Calu3 (cell line): ENCODE measurements at places on chromosomes 12 and 14. TPM values are rescaled to one million over a fixed set of nuclear protein-coding genes. Genes with fewer than 3 reads are reported as not detected.

DNA sequence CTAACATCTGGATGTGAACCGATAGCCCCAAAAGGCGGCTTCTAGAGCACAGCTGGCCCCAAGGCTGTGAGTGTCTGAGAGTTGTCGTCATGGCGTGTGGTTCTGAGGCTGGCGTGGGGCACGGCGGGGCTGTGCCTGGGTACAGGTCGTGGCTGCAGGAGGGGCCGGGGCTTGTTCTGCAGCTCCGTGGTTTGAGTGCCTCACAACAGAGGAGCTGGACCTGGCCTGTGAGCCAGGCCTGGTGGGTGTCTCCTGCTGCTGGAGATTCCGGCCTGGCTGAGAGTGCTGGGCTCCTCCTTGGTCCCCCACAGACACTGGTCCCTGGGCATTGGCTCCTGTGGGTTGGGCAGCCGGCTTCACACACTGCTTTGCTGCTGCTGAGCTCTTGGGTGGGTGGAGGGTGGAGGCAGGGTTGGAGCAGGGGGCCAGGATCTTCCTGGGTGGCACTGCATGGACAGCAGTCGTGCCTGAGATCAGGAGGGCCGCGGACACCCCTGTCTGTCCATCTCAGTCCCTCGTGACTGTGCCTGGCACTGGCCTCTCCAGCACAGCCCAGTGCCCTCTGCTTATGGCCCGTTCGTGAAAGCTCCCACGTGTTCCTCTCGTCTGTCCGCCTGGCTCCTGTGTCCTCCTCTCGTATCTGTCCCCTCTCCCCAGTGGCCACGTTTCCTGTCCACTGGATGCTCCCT lies 31.8 kb upstream of the TEX22 start:
- no peak for DNase-seq

The SOCS2 gene
- 4.2 and 4.6 TPM in 2 replicates for total RNA-seq

The OR6C2 gene
- not detected in 2 replicates for total RNA-seq

GRCh38 chr12:99066726-99067125 lies 421.6 kb downstream of the APAF1 start:
- no peak for DNase-seq

DNA sequence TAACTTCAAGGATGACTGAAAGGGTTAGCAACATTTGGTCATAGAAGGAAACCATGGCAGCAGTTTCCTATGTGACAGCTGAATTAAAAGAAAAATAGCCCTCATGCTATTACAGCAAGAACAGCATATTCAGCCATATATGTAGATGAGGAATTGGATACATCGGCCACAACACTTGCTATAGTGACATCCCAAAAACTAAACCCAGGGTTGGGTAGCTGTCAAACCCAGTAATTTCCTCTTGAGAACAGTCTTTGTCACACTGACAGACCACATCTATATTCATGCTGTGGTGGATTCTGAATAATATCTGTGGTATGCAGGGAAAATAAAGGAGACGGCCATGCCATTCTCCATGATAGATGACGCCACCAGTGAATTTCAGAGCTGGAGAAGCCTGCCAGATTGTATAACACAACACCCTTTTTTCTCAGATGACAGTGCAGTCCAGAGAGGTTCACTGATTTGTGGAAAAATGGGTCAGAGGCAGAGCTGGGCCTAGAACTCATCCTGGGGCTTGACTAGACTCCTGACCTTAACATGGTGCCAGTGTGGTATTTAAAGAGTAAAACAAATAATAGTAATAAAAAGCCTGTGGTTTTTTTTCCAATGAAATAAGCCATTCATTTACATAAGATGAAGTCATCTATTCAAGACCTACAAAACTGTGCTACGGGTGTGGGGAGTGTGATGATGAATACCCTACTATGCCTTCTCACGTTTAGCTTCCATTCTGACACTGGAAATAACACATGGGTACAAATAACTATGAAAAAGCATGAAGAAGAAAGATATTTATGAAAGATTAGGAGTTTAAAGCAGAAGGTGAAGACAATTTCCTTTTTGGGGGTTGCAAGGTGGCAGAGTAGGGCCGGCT lies 32.3 kb downstream of the EFCAB11 start:
- no peak for DNase-seq

DNA sequence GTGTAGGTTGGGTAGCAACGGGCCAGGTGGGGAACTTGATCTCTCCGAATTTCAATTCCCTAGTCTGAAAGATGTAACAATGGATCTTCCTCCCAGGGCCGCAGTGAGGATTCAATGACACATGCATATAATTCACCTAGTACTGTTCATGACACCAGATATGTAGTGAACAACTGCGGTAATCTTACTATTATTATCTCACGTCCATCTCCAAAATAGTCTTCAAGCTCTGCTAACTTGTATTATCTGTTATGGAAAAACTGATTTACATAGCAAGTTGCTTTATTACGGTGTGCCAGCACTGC lies 26.4 kb downstream of the MOK start:
- DNase-seq = no peak

- DNase-seq = no peak
These were observed 39.8 kb upstream of the GPR68 start for GRCh38 chr14:91284146-91284790.

GRCh38 chr12:109817627-109818231 lies 15.5 kb downstream of the TRPV4 start:
- no peak for DNase-seq

GRCh38 chr12:62933220-62933601 lies 1.7 kb downstream of the PPM1H start:
- peak; percentile 74 for DNase-seq

- peak; percentile 66 for DNase-seq
These were observed 68.6 kb upstream of the MAX start for GRCh38 chr14:65170768-65171507.
